Kidney epithelial cell (primary cell): ENCODE measurements at places on chromosomes 2 and 18. TPM values are rescaled to one million over a fixed set of nuclear protein-coding genes. Genes with fewer than 3 reads are reported as not detected.

OSBPL6 gene
- total RNA-seq, result 3.6 and 3.8 TPM in 2 replicates

CHRNG gene
- total RNA-seq, result not detected in 2 replicates

EFEMP1 gene
- total RNA-seq, result 35.8 and 40.7 TPM in 2 replicates

ZSWIM2 gene
- total RNA-seq, result not detected in 2 replicates

ZAP70 gene
- total RNA-seq, result 0.55 TPM in 1 of 2 replicates, not detected in the other

MYO5B gene
- total RNA-seq, result 114 and 118 TPM in 2 replicates

SLC5A7 gene
- not detected in 2 replicates for total RNA-seq

PROKR1 gene
- not detected in 2 replicates for total RNA-seq

VIT gene
- not detected in 2 replicates for total RNA-seq

CYP27C1 gene
- total RNA-seq, result 1.1 and 2.3 TPM in 2 replicates

DNA sequence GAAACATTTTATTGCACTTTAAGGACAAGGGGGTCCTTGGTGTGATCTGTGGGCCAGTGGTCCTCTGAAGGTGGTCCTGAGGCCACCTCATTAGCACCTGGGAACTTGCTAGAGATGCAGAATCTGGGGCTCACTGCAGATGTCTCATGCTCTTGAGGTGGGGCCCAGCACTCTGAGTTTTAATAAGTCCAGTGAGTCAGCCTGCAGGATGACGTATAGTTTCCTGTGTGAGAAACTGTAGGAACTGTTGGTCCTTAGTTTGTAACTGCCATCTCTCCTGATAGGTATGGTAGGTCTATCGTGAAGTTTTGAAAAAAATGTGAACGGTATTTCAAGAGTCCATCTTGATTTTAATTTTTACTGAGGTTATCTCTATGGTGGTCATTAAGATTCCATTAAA, 2.8 kb downstream of the TRPM8 start:
- no peak for DNase-seq

- DNase-seq, result no peak
These were observed 73.2 kb downstream of the CERS6 start for GRCh38 chr2:168529054-168529833.

DNA sequence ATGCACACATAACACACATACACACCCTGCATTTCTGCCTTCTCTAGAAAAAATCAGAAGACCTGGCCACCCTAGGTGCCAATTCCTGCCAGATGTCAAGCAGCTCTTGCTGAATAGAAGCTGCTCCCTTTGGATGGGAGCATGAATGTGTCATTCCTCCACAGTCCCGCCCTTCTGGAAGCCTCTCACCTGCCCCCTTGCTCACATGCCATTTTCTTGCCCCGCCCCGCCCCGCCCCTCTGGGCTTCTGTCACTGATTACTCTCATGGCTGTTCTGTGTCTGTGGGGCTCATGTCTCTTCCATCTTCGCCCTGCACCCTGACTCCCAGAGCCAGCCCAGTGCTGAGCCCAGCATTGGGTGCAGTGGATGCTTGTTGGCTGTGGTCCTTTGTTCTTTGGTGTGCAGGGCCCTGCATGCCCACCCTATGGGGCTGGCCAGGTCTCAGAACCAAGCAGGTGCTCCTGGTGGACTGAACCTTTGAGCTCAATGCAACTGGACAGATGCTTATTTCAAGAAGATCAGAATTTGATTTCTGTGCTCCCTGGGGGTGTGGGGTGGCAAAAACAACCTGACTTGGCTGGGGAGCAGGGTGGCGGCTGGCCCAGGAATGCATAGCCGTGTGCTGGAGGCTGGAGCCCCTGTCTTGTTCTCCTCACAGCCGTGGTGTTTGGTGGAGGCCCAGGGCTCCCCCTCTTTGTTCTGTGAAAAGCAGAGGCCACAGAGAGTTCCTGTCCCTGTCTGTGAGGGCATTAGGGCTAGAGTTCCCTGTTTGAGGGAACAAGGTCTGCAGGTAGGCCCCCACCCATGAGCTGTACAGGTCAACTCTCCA, 140.6 kb upstream of the GLI2 start:
- DNase-seq, result no peak

DNA sequence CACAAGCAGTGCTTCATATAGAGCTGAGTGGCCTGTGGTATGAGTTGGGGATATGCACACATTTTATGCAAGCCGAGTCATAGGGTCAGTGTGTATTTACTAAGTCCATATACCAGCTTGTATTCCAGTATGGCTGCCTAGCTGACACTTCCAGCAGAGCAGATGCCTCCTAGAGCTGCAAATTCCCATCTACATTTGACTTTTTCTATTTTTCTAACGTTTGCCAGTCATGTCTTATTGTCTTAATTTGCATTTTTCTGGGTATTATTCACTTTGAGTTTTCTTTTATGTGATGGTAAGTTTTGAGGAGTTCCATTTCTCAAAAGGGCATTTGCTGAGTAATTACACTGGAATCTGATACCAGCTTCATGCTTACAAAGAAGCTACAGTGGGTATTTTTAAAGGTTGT, 334.5 kb upstream of the CDH2 start:
- DNase-seq, result no peak

DNA sequence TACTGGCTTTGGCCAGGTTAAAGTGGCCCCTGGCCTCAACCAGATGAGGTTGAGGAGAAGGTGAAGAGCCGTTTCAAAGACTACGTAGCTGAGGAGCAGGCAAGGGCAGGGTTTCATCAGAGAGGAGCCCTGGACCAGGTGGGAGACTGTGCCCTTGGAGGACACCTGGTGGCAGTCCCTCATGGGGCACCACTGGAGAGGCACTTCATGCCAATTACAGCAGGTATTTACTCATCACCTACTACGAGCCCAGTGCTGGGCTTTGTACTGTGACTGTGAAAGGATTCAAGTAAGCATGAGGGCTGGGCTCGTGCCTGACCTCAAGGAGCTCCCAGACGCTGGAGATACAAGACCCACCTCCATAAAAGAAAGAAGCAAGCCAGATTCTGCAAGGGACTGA, 37.6 kb downstream of the SMAD7 start:
- DNase-seq, result no peak

GRCh38 chr2:183666031-183666430, 541.8 kb downstream of the NUP35 start:
- peak; percentile 14 for DNase-seq

DNA sequence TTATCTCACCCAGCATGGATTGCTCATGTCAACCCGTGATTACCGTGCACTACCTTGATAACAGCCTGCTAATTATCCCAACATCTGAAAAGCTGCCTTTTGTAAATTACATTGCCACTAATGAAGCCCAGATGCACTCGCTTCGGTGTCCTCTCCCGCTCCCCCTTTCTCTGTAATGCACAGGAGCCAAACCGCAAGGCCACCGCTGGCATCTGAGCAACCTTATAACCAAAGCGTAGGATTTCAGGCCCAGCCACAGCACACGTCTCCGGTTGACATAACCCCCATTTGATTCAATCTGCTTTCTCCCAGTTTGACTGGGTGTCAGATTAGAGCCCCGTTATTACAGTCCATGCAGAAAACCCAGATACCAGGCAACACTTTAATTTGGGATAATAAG, 341.2 kb downstream of the ALK start:
- no peak for DNase-seq

- no peak for DNase-seq
These were observed 144.7 kb upstream of the SMAD2 start for GRCh38 chr18:48074929-48075706.

- DNase-seq, result no peak
These were observed 12.7 kb upstream of the ARHGEF4 start for GRCh38 chr2:130823886-130824491.

GRCh38 chr2:111032721-111033429, 87.8 kb upstream of the BCL2L11 start:
- DNase-seq, result peak; percentile 63

- peak; percentile 92 for DNase-seq
These were observed 18.4 kb upstream of the SLC20A1 start for GRCh38 chr2:112627060-112628040.

DNA sequence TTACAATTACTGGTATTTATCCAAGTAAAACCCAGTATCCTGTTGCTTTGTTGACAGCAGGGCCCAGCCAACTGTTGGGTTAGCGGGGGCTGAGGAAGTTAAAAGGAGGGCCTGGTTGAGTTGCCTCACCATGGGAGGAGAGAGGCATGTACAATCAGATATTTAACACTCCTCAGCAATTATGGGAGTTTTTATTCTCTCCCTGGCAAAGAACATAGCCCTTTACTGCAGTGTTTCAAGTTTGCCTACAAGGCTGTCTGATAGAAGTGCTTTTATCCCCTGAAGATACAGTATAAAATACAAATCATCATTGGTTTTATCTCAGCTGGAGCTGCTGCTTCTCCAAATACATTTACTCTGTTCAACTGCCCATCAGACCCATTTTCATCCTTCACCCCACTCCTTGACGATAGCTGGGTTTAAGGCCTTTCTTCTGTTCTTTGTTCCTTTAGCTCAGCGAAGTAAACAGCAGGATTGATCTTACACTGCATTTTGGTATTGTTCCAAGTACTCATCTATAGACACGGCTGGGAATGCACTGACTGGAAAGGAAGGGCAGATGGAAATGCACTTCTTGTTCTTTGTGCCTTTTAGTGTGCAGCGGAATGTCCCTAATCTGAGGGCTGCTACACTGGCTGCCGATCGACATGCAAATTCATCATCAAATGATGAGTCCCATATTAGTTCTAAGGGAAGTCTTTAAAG, 402.5 kb upstream of the SPRED2 start:
- no peak for DNase-seq

- no peak for DNase-seq
These were observed 3.0 kb upstream of the TEX44 start for GRCh38 chr2:231589656-231590055.

- no peak for DNase-seq
These were observed 78.9 kb downstream of the LIPG start for GRCh38 chr18:49640741-49641140.

GRCh38 chr2:236552212-236552542, 17.4 kb upstream of the ACKR3 start:
- no peak for DNase-seq
